ENCODE measurements at places on chromosomes 3 and 15.

DNA sequence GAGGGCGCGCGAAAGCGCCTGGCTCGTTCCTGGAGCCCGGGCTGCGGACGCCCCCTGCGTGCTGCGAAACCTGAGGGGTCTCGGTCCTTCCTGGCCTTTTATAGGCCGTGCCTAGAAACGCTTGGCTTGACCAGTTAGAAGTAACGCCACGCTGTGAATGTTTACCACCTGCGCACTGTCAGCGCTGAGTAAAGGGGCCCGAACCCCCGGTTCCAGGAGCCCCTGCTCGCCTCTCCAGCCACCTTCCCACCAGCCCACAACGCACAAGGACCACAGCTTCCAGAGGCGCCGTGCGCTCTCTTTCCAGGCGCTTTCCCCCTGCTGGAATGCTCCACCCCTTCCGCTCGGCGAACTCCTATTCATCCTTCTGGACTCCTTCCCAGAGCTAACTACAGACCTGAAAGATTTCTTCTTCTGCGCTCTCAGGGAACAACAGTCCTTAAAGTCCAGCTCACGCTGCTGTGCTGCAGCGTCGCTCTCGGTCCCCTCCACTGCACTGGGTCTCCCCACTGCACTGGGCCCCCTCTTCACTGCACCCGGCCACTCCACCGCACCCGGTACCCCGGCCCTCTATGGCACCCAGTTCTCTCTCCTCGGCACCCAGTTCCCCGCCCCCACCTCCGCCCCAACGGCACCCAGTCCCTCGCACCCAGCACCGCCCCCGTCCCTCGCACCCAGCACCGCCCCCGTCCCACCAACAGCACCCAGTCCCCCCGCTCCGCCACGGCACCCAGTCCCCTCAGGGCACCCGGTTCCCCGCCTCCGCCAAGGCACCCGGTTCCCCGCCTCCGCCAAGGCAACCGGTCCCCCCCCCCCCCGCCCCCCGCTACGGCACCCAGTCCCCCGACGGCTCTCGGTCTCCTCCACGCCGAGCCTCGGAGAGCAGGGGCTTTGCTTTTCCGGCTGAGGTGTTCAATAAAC is 69.8 kb downstream of the SQOR start:
- DNase-seq = peak; percentile 20

GRCh38 chr3:89300981-89301380 is 193.6 kb downstream of the EPHA3 start:
- no peak for DNase-seq

DNA sequence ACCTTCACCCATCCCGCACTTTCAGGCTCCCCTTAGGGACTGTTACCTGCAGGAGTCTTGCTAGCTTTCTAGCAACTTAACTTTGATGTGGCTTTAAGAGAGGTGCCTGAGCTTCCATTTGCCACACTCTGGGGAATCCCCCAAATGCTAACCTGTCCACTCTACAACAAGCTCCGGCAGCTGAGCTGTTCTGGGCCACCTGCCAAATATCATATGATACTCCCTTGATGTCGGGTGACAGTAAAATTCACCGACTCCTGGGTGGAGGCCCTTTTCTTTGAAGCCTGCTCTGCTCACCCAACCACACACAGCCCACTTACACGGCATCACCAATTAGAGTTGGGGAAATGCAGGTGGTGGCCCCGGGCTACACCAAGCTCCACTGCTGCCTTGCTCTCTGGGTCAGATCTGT is 38.0 kb upstream of the XCR1 start:
- peak; percentile 75 for DNase-seq

GRCh38 chr3:123380261-123380660 is 68.6 kb downstream of the ADCY5 start:
- DNase-seq = no peak

- DNase-seq = no peak
Measured at GRCh38 chr3:119628390-119628789, 30.7 kb downstream of the PLA1A start.

- DNase-seq = no peak
Measured at GRCh38 chr15:33656168-33656567, 312.1 kb upstream of the CHRM5 start.

- DNase-seq = no peak
Measured at GRCh38 chr15:92101708-92102394, 248.3 kb downstream of the SLCO3A1 start.

All from stimulated activated CD4-positive, alpha-beta T cell treated with anti-CD3 and anti-CD28 coated beads, Interleukin-1b, Interleukin-23, amount 100 ng/mL, for 4 hours (primary cell).